Cortex of kidney (tissue), 1 donor: ENCODE measurements at places on chromosomes 5 and 9.

- DNase-seq = no peak
Measured at GRCh38 chr9:130893341-130894101, 3.1 kb downstream of the QRFP start.

- no peak for DNase-seq
Measured at GRCh38 chr5:151672516-151672915, 14.2 kb downstream of the SPARC start.

DNA sequence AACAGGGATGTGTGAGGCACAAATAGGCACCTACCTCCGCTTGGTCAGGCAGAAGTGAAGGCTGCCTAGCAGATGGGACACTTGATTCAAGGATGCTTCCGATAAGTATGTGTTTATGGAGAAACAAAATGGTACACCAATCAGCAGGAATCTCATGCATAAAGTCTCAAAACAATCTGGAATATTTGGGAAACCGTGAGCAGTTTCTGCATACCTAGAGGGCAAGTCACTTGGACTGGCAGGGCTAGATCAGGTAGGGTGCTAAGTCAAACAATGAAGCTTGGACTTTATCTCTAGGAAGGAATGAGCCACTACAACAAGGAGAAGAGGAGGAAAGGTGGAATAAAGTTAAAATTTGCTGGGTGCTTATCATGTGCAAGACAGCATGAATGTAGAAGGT, 5.5 kb downstream of the EPB41L4A start:
- no peak for DNase-seq

- no peak for DNase-seq
Measured at GRCh38 chr9:7811677-7812076, 12.1 kb upstream of the DMAC1 start.

DNA sequence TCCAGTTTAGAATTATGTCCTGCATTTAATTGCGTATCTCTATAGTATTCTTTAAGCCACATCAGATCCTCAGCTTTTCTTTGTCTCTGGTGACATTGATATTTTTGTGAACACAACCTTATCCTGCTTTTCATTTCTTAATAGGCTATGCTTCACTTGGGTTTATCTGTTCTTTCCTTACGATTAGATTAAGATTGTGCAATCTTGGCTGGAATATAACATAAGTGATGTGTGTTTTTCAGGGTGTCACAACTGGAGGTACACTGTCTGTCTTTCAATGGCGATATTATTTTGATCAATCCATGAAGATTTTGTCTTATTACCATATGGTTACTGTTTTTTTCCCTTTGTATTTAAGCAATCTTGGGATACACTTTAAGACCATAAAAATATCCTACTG, 23.6 kb downstream of the NAA35 start:
- no peak for DNase-seq

DNA sequence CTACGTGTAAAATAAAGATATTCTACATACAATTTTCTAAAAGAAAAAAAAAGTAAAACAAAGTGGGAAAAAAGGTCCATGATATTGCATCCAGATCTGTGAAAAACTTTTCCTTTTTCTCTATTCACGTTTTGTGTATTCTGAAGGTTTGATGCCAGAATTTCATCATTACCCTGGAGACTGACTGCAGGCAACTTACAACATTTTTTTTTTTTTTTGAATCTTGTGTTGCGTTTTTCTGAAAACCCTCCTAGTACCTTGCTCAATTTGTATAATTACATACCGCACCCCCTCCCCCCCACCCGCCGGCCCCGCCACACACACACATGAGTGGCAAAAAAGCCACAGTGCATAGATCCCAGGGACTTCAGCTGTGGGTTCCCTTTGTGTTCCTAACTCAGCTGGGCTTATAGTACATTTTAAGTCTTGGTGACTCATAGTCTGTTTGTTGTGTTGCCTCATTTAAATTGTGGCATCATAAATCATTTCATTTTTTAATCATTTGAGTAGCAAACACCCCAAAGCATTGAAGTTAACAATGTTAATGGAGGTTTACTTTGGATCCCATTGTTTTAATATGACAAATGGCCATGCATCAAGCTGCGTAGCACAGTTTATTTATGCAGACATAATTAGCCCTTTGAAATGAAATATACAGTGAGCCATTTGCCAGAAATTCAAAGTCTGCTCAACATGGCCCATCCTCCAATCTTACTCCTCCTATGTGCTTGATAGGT, 36.0 kb downstream of the PRDM6 start:
- no peak for DNase-seq

- no peak for DNase-seq
Measured at GRCh38 chr5:156444753-156445291, 117.9 kb downstream of the SGCD start.

DNA sequence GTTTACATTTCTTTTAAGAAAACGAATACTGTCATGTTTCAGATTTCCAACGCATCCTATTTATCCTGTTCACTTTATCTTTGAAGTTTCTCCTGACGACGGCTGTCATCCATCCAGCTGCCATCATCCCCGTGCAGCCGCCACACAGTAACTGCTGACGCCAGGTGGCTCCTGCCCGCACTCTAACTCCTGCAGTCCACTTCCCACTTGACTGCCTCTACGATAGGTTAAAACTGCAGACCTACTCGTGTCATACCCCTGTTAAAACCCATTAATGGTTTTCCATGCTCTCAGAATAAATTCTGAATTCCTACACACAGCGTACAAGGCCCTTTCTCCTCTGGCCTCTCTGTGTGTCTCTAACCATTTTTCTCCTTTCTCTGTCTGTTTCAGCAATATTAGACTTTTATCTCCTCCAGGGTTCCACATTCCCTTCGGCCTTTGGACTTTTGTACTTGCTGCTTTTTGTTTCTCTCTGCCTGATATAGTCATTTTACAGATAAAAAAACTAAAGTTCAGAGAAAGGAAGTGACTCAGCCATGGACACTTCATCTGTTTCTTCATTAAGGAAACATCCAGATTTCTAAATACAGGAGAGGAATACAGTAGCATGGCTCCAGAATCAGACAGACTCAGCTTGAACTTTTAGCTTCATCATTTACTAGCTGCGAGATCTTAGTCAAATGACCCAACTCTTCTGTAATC, 84.9 kb downstream of the ADAMTS12 start:
- DNase-seq = no peak

DNA sequence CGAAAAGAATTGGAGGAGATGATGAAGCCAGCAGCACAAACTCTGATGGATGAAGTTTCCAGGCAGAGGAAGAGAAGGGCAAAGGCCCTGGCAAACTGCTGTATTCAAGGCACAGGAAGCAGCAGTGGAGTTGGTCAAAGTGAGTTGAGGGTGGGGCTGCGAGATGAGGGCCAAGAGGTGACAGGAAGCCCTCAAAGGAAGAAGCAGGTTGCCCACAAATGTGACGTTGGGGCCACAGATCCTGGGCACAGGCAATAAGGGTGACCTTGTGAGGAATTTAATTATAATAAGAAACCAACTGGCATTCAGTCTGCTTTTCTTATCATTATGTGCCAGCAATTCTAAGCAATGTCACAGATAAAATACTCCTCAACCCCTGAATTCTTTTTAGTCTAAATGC, 261.8 kb downstream of the CTNND2 start:
- no peak for DNase-seq

- no peak for DNase-seq
Measured at GRCh38 chr9:84331119-84331809, 9.3 kb downstream of the SLC28A3 start.

- no peak for DNase-seq
Measured at GRCh38 chr9:87771316-87772006, 45.5 kb downstream of the CTSL start.

DNA sequence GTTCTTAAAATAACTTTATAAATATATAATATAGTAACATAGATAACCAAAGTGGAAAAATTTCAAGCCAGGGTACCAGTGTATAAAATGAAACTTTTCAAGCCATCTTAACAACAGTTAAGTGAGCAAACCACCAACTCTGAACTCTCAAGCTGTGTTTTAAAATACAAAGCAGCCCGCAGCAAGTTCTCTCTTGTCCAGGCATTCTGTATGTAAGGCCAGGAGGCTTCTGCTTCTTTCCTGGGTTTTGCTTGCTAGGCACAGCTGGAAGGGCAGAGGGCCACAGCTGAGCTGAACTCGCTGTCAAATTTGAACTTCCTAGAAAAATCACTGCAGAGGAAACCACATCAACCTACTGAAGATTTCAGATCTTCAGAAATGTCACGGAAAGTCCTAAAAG, 6.8 kb upstream of the CTNNAL1 start:
- no peak for DNase-seq

- no peak for DNase-seq
Measured at GRCh38 chr5:158640593-158640980, 459.1 kb downstream of the EBF1 start.

DNA sequence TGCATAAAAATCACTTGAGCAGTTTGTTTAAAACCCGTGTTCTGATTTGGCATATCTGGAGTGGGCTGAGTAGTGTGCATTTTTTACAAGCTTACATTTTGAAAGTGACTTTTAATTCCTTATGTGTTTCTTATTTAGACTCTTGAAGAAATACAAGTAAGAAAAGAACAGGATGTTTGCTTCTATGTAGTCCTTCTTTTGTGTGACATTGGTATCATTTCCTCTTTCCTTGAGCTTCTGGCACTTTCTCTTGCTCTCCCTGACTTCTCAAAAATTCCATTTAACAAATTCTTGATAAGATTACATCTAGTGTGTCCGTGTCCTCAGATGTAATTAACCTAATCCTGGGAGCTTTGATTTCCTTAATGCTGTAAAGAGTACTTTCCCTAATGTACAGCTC, 12.5 kb downstream of the GARNL3 start:
- DNase-seq = no peak

DNA sequence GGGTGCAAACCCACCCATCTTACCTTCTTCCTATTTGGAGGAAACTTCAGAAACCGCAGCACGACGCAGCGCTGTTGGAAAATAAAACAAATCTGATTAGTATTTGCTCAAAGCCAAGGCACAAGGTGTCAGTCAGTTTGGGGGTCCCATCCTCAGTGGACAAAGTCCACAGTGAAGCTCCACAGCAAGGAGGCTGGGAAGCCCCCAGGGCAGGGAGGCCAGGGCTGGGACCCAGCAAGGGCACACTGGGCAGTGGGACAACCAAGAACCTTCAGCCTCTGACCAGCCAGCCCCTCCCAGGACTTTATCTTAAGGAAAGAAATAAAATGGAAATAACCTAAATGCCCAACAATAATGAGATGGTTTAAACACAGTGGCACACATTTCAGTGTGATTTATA, 11.3 kb downstream of the IPPK start:
- no peak for DNase-seq

GRCh38 chr5:135993335-135993879, 35.4 kb upstream of the TGFBI start:
- no peak for DNase-seq

DNA sequence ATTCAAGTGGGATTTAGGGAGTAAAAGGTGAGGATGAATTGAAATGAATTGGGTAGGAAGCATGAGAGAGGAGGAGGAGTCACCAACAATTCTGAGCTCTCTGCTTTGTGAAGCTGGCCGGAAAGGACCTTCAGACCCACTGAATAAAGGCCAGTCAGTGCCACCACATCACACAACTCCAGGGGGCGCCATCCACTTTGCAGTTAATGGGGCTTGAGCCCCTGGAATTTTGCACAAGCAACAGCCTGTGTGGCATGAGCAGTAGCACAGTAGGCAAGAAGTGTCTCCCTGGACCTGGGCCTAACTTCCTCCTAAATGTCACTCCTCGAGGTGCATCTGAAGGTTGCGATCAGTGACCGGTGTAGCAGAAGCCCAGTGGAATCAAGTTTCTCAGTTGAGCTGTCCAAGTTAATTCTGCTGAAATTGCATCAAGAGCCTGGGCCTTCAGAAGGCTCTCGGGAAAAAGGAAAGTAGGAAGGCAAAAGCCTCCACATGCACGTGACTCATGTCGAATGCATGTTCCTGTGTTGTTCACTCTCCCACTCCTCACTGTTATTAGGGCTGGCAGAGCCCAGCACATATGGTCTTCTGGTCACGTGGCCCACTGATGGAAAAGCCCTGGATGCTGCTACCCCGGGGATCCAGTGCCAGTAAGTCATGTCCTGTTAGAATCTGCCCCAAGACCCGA, 27.8 kb upstream of the GLIS3 start:
- no peak for DNase-seq

- no peak for DNase-seq
Measured at GRCh38 chr9:134823623-134824022, 57.0 kb upstream of the FCN2 start.

- no peak for DNase-seq
Measured at GRCh38 chr5:139664086-139664693, 16.0 kb downstream of the CXXC5 start.

DNA sequence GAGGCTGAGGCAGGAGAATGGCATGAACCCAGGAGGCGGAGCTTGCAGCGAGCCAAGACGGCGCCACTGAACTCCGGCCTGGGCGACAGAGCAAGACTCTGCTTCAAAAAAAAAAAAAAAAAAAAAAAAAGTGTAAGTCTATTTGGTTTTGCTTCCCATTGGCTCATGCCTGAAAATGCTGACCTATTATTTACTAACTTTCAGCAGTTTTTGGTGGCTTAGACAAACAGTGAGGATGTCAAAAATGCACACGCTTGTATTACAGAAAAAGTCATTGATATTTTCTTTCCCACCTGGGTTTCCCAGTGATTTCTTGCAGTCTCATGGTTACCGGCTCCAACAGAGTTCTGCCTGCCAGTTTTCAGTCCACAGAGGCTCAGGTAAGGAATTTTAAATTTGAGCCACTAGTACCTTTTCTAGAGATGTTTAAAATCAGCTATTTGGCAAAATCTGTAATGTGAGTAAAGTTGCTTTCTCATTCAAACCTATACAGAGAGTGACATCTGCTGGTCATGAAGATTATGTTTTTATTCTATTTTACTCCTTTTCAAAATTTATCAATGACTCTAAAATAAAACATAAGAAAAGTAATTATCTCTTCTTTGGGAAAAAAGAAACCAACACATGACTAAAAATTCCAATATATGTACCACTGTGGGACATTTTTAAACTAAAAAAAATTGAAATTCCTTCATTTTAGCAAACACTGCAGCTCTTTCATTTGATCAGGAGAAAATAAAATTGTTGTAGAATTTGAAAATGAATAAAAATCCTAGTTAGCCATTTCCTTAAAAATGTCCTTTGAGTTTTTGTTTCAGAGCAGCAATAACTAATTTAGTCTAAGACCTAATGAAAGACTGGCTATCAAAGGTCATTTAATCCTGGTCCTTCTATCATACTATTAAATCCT, 8.8 kb downstream of the FAM200C start:
- DNase-seq = no peak

DNA sequence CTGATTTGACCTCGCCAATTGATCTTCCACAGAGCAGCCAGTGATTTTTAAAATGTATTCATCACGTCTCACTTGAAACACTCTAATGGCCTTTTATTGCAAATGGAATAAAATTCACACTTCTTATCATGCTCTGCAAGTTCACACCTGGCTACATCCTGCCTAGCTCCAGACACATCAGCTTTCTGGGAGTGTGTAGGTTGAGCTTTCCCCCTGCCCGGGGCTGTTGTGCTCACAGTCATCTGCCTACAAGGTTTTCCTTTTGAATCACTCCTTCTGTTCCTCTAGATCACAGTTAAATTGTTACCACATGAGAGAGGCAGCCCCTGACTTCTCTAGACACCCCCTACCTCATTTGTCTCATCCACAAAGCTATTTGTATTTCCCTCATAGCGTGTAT, 674.5 kb downstream of the PRELID2 start:
- no peak for DNase-seq

- DNase-seq = no peak
Measured at GRCh38 chr5:112339761-112340160, 79.3 kb downstream of the EPB41L4A start.
